ENCODE measurements at places on chromosomes 3 and 15.

DNA sequence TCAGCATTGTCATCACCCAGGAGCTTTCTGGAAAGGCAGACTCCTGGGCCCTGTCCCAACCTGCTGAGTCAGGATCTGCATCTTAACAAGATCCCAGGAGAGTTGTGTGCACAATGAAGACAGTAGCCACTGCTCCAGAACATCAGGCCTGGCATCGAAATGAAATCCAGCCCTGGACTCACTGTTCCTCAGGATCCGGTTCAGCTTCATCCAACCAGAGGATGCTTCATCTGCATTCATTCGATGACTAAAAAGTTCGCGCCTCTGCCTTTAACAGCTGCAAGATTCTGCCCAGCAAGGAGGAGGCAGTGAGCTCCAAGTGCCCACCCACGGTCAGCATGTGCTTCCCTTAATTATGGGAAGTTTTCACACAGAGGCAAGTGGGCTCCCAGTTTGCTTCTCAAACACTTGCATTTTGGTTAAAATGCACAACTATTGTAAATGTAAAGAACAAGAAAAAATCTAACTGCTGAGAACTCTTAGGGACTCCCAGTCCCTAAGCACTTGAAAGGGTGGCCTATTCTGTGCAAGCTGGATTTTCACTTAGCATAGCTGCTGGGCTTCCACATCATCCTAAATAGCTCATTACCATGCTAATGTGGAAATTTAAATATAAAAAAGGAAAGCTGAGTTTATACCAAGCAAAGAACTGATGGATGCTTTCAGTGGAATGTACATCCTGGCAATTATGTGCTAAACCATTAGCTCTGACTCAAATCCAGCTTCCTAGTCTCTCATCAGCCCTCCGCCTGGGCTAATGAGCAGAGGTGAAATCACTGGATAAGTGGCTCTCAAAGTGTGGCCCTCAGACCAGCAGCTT is 25.5 kb upstream of the ESYT3 start:
- no peak for DNase-seq

- no peak for DNase-seq
Measured at GRCh38 chr3:148372206-148372875, 325.4 kb upstream of the AGTR1 start.

- no peak for DNase-seq
Measured at GRCh38 chr15:29490747-29491471, 221.3 kb upstream of the NSMCE3 start.

- DNase-seq: no peak
Measured at GRCh38 chr15:86432861-86433260, 353.2 kb downstream of the AGBL1 start.

DNA sequence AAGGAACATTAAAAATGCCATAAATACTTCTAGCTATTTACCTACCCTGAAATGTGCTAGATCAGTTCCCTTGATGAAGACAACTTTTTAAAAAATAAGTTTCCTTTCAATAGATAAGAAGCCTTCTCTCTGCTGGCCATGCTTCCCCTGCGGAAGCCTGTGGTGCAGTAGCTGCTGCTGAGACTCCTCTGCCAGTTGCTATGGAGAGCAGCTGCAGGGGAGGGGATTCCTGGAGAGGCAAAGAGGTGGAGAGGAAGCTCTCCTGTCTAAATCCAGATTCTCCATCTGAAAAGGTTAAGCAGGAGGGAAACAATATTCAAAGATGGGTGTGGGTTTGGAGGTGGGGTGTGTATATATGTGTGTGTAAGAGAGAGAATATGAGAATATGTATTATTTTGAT is 69.8 kb upstream of the BFSP2 start:
- DNase-seq: peak; percentile 73

DNA sequence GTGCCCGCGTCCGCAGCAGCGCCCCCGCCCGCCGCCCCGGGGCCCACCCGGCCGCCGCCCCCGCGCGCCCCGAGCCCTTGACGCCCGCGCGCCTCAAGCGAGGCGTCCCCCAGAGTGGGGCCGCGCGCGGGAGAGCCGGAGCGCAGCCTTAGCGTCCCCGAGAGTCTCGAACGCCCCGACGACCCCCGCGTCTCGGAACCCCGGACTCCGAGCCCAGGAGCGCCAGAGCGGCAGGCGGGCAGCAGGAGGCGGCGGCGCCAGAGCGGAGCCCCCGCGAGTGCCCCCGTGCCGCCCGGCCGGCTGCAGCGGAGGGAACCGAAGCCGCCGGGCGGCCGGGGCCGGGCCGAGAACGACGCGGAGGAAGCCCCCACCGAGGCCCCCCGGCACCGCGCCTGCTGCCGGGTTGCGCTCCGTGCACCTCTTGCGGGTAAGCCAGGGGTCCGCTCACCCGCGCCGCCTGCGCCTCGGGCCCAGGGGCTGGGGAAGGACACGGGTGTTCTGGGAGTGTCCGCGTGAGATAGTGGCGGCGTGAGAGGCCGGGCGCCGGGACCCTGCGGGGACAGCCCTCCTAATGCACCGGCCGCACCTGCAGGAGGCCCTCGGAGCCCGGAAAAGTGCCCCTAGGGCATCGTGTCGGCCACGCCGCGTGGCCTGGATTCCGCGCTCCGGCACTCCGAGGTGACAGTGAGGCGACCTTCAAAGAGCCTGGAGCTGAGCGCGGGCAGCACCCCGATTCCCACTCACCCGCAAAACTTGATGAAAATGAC is 52.0 kb upstream of the ULK4 start:
- no peak for DNase-seq

GRCh38 chr15:38163658-38164057 is 89.0 kb upstream of the SPRED1 start:
- DNase-seq: no peak

- no peak for DNase-seq
Measured at GRCh38 chr15:42092398-42093318, 1.7 kb downstream of the PLA2G4D start.

DNA sequence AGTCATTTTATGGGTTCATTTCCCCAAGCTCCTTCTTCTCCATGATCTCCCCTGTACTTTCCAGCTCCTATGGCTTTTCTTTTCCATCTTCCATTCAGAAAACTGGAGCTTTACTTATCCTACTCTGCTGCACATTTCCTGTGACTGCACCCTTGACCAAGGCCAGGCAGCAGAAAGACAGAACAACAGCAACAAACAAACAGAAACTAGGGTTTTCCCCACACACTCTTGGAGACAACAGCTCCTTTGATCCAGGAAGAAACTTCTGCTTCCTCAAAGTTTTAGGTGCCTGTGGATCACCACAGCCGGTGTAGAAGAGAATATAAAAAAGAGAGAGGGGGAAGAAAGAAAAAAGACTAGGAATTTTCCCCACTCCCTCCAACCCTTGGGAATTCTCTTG is 342.3 kb upstream of the CFAP20DC start:
- DNase-seq: no peak

DNA sequence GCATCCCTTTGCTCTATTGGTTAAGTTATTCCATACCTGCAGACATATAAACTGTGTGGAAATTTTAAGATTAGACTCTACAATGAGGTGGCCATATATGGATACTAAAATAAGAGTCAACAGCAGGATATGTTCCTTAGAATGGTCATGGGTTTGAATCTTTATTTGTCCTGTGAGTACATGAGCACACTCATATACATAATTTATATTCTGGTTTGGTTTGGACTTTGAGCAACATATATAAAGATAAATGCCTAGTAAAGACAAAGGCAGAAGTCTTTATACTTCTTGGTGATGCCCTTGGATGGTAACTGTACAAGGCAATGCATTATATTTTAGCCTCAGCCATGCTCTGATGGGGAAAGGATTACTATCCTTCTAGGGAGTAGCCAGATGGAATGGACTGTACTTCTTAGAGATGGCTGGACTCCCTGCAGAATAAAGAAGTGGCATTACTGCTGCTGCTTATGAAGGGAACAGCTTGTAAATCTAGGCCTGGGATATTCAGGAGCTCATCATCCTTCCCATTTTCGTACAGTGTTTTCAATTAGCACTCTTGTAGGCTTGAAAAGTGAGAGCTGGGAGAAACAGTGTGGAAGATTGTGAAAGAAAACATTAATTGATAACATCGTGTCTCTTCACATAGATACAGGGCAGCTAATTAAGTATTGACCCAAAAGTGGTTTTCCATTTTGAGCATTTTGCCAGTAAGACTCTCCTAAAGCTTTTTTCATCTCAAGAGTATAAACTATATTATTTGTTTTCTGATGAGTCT is 60.4 kb downstream of the HMG20A start:
- DNase-seq: no peak

DNA sequence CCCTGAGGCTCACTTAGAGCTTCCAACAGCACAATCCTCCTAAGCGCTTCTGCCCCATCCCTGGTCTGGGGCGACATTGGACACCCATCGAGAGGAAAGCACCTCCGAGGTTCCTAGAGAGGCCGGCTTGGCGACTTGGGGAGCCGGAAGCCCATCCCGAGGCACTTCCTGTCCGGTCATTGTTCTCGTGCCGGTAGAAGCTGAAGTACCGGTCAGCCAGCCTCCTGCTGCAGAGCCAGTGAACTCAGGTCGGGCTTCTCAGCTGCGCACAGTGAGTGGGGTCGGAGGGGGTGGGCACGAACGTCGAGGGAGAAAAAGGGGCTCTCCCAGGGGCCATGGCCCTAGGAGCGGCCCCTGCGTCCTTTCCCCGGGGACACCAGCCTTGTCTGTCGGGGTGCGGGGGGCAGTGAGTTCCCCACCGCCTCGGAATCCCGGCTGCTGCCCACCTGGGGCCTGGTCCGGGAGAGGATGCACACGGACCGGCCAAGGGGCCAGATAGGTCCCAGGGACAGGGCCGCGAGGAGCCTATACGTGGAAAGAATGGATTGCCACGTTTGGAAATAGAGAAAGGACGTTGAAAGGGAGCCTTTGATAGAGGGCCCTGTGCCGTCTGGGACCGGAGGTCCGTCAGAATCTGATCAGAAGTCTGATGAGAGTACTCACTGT is at the start of gene ZNF35:
ZNF35 (plus strand) TSS at position 169 of the 666 bp plus-strand sequence. CDS start 2,336 bp downstream, outside the sequence.
- peak; percentile 63 for DNase-seq

- no peak for DNase-seq
Measured at GRCh38 chr15:99511531-99511865, 54.3 kb upstream of the MEF2A start.

DNA sequence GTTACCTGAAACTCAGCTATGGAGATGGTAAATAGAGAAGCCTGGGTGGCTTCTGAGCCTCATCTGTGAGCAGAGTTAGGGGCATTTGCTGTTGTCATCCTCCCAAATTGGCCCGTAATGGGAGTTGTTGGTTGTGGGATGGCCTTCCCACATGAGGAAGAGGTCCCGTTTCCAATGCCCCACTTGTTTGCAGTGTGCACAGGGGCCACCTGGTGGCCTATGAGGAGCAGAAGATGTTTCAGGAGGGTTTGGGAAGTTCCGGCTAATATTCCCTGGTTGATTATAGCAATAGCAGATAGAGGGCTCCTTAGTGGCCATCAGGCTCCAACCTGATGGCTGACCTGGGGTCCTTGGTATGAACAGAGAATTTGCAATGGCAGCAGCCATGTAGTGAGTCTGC is 1546.5 kb downstream of the OTOL1 start:
- no peak for DNase-seq

- DNase-seq: no peak
Measured at GRCh38 chr3:119297169-119297568, 3.0 kb downstream of the ARHGAP31 start.

GRCh38 chr15:98686983-98687382 is 38.6 kb downstream of the IGF1R start:
- DNase-seq: no peak

DNA sequence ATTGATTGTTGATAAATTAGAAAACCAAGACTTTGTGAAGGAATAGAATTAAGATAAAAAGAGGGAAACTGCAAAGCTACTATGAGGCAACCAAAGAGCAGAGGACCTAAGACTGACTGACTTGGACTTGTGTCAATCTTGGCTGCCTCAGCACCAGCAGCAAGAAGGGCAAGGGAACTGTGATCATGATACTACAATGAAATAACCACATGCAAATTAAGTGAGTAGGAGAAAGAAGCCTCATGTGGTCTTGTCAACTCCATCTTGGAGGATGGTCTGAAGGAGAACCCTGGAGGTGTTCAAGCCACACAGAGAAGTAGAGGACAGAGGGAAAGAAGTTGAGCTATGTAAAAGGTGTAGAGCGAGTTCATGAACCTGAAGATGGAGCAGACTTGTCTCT is 47.3 kb upstream of the THRB start:
- no peak for DNase-seq

DNA sequence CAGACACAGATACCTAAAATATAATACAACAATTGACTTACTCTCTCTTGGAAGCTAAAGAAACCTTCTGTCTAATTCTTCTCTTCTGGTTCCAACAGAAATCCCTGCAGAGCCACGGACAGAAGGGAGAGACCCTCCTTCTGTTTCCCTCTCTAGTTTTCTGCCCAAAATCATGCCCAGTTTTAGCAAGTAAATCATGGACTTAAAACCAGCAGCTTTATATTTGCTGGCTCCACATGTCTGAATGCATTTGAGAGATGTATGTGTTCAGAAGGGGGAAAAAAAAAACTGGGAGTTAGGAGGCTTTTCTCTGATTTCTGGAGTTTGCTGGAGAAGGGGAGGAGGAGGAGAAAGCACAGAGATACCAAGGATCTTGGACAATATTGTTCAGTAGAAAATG is 147.1 kb downstream of the LSAMP start:
- no peak for DNase-seq
